ENCODE measurements at places on chromosomes 2 and 18.

GRCh38 chr2:127392133-127392827 is 4.5 kb upstream of the MAP3K2 start:
- DNase-seq, result no peak

GRCh38 chr18:8800876-8801262 is 95.5 kb downstream of the MTCL1 start:
- no peak for DNase-seq

DNA sequence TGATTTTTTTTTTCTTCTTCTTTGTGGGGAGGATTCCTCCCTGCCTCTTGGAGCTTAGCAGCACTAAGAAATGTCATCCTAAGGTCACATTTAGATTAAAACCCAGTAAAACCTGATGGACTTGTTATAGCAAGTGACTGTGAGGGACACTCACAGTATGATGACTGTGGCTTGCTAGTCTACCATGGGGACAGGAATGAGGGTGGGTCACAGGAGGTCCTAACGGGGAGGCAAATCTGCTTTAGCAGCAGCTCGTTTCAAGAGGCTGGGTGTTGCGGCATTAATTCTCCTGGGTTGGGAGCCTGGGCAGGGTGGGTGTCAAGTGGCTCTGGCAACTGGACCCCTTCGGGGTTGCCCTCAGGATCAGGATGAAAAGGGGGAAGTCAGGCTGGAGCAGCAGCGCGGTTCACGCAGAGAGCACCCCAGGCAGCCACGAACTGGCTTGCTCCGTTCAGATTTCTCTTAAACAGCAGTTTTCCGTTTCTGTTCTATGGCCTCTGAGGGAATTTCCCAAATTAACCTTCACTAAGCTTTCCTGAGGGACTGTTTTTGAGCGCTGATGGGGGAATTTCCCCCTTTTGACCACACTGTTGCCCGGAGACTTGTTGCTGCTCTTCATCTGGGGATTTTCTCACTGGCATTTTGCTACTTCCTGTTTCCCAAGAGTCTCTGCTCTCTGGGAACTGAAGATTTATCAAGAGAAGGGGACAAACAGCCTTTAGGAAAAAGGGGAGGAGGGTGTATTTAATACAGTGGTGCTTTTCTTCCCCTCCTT is 59.8 kb upstream of the PELI1 start:
- DNase-seq, result peak; percentile 33

DNA sequence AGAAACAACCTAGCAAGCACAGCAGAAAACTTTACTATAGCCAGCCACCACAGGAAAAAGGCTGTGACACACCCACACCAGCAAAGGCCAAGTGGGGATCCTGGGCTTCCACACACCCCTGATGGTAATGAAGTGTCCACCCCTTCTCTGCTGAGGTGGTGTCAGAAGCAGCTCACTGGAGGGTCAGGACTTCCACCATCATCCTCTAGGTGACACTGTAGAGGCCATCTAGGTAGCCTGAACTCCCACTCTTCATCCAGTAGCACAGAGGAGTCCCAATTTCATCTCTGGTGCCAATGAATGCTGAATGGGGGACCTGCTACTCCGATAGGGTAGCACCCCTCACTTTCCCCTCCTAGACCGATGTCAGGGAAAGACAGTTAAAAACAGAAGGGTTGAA is 1544.4 kb downstream of the LRP1B start:
- no peak for DNase-seq

GRCh38 chr2:38013158-38013752 is 62.7 kb downstream of the CYP1B1 start:
- no peak for DNase-seq

DNA sequence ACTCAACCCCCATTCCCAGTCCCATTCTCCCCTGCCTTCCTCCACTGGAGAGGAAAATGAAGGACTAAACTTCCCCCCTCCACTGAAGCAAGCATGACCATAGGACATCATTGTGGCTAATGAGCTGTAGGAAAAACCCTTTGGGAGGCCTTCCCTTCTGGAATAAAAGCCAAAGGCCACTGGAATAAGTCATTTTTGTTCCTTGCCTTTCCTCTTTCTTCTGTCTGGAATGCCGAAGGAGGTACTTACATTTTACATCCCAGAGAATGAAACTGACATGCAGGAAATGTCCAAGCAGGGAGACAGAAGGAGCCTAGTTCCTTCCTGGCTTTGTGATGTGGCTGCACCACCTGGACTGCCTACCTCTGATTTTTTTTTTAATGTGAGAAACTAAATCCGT is 9.1 kb upstream of the PTPRM start:
- DNase-seq, result no peak

DNA sequence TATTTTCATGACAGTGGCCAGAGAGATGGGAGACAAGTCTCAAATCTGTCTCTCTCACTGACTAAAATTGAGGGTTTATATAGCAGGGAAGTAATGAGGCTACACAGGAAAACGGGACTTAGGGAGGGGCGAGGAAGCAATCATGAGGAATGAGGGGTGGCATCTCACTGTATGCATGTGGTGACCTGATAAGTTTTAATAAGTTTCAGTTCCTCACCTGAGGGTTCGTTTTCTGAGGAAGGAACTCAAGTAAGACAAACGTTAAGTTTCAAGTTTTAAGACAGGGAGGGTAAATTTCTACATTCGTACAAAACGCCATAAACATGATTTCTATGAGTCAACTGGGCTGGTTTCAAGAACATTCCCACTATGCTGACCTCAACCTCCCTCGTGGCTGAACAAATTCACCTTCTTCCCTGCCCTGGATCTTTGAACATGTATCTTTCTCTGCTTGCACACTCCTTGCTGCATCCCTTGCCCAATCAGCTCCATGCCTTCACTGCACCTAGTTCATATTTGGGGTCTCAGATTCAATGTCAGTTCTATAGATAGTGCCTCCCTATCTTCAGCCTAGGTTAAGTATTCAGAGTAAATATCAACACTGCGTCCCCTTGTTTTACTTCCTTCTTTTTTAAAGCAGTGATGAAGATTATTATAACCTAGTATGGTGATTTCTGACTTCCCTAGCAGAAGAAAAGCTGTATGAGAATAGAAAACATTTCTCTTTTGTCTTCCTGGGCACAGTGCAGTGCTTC is 53.3 kb upstream of the CNTNAP5 start:
- no peak for DNase-seq

- no peak for DNase-seq
Observed at GRCh38 chr2:161414042-161415033, 1.8 kb upstream of the TBR1 start.
